Cerebellar cortex (tissue), 1 donor: ENCODE measurements at places on chromosomes 6 and 20.

GRCh38 chr20:56222945-56223344 lies 25.6 kb upstream of the MC3R start:
- DNase-seq, result no peak

DNA sequence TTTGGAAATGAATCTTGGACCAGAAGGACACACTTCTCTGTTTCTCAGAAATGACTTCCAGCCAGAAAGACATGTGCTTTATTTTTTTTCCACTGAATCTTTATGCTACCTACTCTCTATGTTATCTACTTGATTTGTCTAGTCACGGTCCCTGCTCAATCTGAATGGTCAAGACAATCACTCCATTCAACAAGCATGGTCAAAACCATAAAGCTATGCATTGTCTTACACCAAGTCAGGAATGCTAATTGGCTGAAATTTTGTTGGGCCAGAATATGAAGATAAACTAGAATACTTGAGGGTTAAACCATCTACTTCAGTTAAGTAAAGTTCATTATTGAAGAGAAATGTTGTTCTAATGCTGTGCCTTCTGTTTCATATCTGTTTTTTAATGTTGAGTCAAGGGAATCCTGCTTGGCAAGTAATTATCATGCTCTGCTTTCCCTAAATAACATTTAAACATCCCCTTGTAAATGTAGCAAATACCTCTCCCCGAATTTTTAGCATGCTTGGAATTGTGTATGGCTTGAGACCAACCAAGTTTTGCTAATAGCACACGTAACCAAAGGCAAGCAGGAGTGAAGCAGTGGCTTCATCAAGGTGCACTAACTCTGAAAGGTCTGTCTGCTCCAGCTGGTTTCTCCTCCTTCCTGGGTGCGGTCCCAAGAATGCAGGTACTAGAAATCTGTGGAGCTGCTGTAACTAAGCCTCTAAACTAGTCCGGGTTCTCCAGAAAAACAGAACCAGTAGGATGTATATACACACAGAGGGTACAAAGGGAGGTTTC lies 190.3 kb upstream of the CDYL start:
- no peak for DNase-seq

DNA sequence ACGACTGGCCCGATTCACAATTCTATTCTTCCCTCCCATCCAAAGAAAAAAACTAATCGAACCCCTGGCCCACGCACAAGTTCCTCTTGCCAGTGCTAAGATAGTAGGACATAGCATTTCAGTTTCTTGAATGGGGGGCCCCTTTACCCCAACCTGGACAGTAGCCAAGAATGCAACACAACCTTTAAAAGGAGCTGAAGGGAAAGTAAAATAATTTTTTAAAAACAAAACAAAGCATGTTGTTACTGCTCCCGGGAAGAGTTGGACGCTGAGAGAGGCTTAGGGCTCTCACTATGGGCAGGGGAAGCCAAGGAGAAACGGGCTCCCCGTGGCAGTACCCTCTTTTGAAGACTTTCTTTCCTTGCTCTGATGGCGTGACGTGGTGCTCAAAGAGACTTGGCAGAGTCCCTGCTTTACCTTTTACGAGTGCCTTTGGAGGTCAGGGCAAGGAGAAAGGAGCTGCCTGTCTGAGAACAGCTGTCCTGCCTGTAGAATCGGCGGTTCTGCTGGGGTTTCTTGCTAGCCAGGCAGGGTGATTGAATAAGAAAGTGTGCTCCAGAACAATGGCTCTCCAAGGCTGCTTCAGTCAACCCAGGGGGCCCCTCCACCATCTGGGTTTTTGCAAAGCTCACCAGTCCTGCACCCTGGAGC lies 5.8 kb downstream of the TFAP2C start:
- DNase-seq, result no peak

DNA sequence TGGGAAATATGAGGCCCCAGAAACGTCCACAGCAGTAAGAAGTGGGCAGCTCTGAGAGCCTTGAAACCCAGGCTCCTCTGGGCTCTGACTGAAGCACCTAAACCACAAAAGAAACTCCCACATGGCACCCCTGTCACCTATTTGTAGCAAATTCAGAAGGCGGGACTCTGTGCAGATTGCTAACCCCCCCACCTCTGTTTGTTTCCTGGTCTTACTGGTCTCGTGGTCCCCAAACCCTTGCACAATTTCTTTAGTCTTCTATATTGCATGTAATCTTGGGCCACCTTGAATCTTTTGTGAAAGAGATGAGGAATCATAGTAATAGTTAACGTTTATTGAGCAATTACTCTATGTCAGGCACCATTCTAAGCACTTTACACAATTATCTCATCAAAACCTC lies 154.3 kb downstream of the PREX1 start:
- DNase-seq, result no peak

DNA sequence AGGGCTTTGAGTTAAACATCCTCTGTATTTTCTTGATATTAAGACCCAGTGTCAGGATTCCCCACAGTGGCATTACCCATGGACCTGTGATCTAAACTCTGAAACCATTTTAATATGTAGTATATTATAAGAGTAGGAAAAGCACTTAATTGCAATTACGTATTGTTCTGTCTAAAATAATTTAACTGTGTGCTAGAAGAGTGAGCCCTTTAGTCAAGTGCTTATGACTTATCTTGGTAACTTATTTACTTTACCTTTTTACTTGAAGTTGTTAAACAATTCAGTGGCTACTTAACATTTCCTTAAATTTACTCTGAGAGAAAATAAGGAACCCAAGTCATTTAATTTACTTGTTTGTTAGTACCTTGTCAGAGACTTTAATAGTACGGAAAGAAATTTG lies 173.6 kb downstream of the CDKAL1 start:
- no peak for DNase-seq

GRCh38 chr6:69673298-69673697 lies 123.5 kb downstream of the LMBRD1 start:
- no peak for DNase-seq

GRCh38 chr20:40678286-40678875 lies 10.7 kb downstream of the MAFB start:
- DNase-seq, result no peak

- DNase-seq, result no peak
Measured at GRCh38 chr20:64247970-64248841, 7.3 kb upstream of the PCMTD2 start.

DNA sequence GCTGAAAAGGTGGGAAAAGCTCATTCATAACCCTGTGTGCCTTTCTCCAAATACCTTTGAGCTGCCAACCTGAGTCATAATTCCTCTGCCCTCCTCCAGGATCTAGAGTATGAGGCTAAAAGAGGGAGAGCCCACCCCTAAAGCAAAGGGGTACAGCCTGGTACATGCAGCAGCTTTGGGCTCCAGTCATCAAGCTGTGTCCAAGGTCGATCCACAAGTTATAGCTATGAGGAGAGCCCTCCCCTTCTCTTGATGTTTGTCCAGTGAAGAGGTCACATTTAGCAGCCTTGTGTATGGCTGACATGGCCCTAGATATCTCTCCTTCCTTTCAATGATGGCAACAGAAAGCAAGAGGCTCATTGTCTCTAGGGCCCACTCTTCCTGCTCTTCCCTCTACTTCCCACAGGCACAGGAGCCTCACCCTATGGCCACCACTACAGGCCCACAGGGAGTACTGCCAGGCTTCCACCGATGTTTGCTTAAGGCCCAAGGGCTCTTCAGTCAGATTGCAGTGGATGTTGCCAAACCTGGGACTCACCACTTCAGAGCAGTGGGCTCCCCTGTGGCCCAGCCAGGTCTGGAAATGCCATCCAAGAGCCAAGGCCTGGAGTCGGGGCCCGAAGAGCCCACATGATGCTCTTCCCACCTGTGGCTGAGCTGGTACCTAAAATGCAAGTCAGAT lies 176.8 kb downstream of the CD83 start:
- DNase-seq, result no peak

DNA sequence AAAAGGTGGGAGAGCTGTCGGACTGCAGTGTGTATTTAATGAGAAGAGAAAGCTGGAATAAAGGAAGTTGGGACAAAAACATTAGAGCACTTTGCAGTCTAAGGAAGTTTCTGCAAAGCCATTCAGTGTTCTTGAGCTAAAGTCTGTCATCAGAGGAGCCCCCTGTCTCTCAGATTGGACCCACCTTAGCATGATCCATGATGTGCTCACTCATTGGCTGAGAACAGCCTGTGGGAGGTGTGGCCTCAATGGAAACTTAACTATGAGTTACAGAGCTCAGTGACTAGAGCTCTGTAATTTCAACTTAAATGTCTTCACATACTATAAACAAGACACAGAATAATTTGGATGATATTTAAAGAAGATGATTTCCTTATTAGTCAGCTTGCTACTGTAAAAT lies 437.0 kb downstream of the BTBD3 start:
- no peak for DNase-seq

DNA sequence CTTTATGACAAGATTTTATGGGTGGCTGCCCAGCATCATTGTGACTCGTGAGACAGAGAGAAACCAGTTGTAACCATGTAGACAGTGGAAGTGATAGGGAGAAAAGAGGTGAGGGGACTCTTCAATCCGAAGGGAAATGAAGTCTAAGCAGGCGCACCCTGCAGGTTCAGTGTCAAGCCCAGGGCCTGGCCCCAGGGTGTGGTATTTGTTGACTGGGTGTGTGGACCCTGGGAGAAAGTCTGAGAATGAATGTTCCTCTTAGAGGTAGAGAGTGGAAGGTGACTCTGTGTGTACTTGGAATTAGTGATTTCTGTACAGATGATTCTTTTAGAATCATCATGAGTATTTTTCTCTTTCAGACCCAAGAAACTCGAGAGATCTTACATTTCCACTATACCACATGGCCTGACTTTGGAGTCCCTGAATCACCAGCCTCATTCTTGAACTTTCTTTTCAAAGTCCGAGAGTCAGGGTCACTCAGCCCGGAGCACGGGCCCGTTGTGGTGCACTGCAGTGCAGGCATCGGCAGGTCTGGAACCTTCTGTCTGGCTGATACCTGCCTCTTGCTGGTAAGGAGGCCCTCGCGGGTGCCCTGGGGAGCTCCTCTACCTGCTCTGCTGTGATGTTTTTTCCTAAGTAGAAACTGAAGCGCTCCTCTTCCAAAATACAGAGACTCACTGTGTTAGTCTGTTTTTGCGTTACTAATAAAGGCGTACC lies 68.0 kb downstream of the PTPN1 start:
- DNase-seq, result no peak

GRCh38 chr20:3358676-3359340 lies 48.7 kb downstream of the DNAAF9 start:
- DNase-seq, result no peak

DNA sequence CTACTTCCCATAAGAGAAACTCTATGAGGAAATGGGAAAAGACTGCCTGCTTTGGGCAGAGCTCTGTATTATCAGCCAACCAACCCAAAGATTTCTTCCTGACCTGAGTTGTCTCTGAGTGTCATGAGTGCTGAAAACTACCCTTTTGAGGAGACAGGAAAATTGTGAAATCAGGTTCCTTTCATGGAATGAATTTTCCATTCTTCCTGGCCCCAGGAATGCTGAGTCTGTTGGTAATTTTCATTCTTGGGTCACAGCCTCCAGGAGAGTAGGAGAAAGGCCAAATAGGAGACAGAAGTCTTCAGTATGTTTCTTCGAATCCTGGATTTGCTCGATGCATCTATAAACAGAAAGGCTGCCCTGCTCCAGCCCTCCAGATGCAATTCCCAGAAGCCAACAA lies 53.6 kb downstream of the SCML4 start:
- DNase-seq, result no peak

DNA sequence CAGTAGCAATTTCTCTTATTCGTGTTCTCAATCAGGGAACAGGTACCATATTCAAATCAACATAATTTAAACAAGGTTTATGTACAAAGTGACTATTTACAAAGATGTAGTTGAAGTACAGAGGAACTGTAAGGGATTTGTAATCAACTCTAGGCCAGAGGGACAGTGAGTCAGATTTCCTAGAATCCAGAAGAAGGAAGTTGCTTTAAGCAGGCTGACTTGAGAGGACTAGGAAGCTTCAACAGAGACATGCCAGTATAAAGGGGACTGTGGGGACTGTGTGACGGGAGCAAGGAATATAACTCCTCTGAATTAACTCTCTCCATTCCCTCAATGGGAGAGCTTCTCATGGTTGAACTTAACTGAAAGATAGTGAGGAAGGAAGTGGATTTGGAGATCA lies 427.4 kb upstream of the JAG1 start:
- no peak for DNase-seq

GRCh38 chr6:108564178-108564577 lies 3.5 kb downstream of the FOXO3 start:
- no peak for DNase-seq

DNA sequence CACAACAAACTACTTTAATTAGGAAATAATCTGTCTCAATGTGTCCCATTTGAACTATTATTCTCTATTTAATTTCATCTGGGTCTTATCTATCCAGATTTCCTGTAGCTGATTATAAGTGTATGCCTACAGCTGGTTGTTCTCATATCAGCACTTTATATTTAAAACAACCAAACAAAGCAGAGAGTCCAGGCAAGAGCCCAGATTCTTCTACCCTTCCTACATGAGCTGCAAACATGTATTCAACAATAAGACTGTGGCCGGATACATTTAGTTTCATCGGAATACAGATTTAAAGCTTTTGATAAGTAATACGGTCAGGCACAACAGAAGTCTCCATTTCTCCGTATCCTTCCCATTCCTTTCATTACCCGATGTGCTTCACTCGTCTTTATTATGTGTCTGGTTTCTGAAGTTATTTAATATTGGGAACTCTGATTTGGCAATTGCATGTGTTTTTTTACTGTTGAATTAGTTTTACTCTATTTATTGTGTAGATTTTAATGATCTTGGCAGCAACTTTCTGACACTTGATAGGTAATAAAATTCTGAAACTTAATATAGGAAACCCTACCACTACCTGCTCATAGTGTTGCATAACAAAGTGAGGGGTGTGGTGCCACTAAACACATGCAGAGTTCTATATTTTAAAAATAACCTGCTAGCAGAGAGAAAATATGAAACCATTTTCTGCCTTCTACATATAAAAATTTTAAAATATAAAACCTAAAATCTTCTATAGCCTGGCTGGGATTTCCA lies 653.5 kb upstream of the PTCHD4 start:
- DNase-seq, result no peak

DNA sequence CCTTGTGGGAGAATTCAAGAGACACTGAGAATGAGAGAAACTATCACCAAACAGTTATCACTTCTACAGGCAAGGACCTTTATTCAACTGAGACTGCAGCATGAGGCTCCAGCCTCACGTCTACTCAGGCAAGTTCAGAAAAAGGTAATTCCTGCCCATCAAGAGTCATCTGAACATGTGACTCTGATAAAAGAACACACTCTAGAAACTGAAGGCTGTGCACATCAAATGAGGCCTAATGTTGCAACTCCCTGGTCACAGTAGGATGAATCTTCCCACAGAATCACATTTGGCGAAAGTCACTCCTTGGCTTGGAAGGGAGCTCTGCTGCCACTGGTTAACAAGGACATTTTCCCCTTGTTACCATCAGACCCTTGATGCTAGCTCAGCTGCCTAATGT lies 71.2 kb upstream of the EMILIN3 start:
- no peak for DNase-seq

DNA sequence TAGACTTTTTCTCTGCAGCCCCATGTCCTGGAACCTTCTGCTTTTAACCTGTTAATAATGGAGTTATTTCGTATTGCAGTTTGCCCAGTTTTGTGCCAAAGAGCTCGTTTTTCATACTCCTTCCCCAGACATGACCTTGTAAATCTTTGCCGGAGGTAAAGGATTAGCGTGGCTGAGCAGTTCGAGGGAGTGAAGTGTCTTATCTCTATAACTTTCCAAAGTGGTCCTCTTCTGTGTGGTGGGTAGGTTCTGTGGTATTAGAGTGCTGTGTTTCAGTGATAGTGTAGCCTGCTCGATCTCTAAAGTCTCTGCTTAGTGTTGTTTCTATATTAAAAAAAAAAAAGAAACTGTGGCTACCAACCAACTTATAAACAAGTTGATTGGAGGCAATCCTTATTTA lies 67.5 kb downstream of the FARS2 start:
- no peak for DNase-seq

GRCh38 chr6:158316022-158316421 lies 3.8 kb downstream of the TULP4 start:
- no peak for DNase-seq
